A549 treated with GW870086 at 1 μM for 4 hours (cell line): ENCODE measurements at places on chromosomes 3 and 15. TPM values are rescaled to one million over a fixed set of nuclear protein-coding genes. Genes with fewer than 3 reads are reported as not detected.

COX17 gene
- 98.6 to 134 TPM (median 107 TPM) in 5 replicates for total RNA-seq

ANKRD34C gene
- total RNA-seq: not detected in 5 replicates

DUOXA1 gene
- 0.09 to 0.19 TPM (median 0.11 TPM) in 4 of 5 replicates, not detected in the other for total RNA-seq

RFTN1 gene
- total RNA-seq: 2.8 to 3.6 TPM (median 3.2 TPM) in 5 replicates

KLHL24 gene
- 5.8 to 8.3 TPM (median 7.6 TPM) in 5 replicates for total RNA-seq

MNS1 gene
- total RNA-seq: 2.1 to 3.1 TPM (median 3.0 TPM) in 5 replicates

LRRC31 gene
- not detected in 5 replicates for total RNA-seq

GOLGA6L7 gene
- not detected in 5 replicates for total RNA-seq

ADCY5 gene
- total RNA-seq: 0.34 to 0.81 TPM (median 0.43 TPM) in 5 replicates

ISL2 gene
- total RNA-seq: 2.1 to 4.4 TPM (median 3.8 TPM) in 5 replicates

SEMA3G gene
- total RNA-seq: 0.08 to 0.13 TPM (median 0.13 TPM) in 5 replicates

MESP2 gene
- total RNA-seq: 0.30 to 0.47 TPM (median 0.41 TPM) in 5 replicates

ZNF860 gene
- total RNA-seq: 1.3 to 1.5 TPM (median 1.4 TPM) in 5 replicates

SELENOT gene
- total RNA-seq: 82.3 to 114 TPM (median 107 TPM) in 5 replicates

CHCHD4 gene
- total RNA-seq: 34.9 to 39.2 TPM (median 36.6 TPM) in 5 replicates

MAPKAPK3 gene
- total RNA-seq: 26.0 to 33.9 TPM (median 29.9 TPM) in 5 replicates

SPSB4 gene
- total RNA-seq: 0.06 to 0.15 TPM (median 0.13 TPM) in 5 replicates

GOLGA8T gene
- total RNA-seq: 0.86 to 2.2 TPM (median 1.9 TPM) in 5 replicates

PPP1R14D gene
- 0.24 to 0.41 TPM in 2 of 5 replicates, not detected in the others for total RNA-seq

MKRN2OS gene
- total RNA-seq: not detected in 5 replicates

RAB6B gene
- total RNA-seq: 1.9 to 3.3 TPM (median 2.7 TPM) in 5 replicates

EIF4E3 gene
- total RNA-seq: 3.1 to 4.4 TPM (median 3.5 TPM) in 5 replicates

SAXO2 gene
- 1.3 to 2.8 TPM (median 2.1 TPM) in 5 replicates for total RNA-seq

EPHB1 gene
- total RNA-seq: 0.14 to 0.17 TPM (median 0.16 TPM) in 3 of 5 replicates, not detected in the others

EPB42 gene
- total RNA-seq: not detected in 5 replicates
